ENCODE measurements at places on chromosomes 3 and 15.

GRCh38 chr3:13023235-13023970, 49.8 kb downstream of the IQSEC1 start:
- DNase-seq = no peak

- no peak for DNase-seq
Measured at GRCh38 chr15:29309139-29309538, 39.5 kb upstream of the NSMCE3 start.

- peak; percentile 18 for DNase-seq
Measured at GRCh38 chr3:106423321-106424225, 554.8 kb upstream of the CBLB start.

GRCh38 chr3:41118461-41119390, 80.6 kb upstream of the CTNNB1 start:
- no peak for DNase-seq

- no peak for DNase-seq
Measured at GRCh38 chr3:155889212-155889611, 18.8 kb downstream of the GMPS start.

DNA sequence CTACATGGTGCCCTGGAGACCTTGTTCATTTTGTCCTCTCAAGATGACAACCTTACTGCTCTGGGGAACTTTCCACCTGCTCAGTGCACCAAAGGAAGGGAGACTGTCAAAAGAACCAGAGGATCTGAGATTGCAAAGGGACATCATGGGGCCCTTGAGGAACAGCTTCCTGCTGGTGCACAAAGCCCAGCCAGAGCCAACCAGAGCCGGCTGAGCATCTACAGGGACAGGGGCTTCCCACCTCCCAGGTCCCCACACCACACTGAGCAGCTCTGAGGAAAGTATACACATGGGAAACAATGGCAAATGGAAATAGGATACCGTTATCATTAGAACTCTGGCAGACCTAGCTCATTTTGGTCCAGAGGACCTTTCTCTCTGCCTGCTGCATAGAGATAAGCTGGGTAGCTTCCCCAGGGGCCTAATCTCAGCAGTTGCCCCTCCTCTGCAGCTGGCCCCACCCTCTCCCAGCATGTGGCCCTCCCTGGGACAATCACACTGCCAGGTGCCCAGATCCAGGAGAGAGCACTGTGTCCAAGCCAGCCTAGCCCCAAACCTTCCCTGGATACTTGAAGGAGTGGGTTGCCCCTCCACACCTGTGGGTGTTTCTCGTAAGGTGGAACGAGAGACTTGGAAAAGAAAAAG, 123.4 kb upstream of the PRR20G start:
- no peak for DNase-seq

DNA sequence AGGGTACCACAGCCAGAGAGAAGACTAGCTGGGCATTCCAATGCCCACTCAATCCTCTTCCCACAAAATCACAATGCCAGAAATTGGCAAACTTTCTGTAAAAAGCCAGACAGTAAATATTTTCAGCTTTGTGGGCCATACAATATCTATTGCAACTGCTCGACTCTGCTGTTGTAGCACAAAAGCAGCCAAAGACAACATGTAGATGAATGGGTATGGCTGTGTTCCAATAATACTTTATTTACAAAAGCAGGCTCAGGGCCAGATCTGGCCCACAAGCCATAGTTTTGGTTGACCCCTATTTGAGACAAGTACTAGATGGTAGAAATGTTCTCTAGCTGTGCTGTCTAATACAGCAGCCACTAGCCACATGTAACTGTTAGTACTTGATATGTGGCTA, 330.9 kb downstream of the ERC2 start:
- DNase-seq = no peak

GRCh38 chr3:171944118-171945016, 95.0 kb upstream of the FNDC3B start:
- DNase-seq = no peak

- DNase-seq = no peak
Measured at GRCh38 chr3:66438046-66438445, 62.8 kb downstream of the LRIG1 start.

DNA sequence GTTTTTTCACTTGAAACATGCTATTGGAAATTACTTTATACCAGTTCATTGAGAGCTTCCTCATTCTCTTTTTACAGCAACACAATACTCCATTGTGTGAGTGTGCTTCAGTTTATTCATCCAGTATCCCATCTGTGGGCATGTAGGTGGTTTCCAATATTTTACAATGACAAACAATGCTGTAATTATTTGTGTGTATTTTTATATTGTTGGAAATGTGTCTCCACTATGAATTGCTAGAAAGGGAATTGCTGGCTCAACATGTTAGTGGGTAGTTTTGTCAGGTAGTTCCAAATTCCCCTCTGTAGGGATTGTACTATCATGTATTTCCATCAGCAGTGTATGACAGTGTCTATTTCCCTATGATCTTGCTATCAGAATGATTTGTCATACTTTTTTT, 65.8 kb upstream of the MAGI1 start:
- DNase-seq = no peak

GRCh38 chr15:40344631-40345120, 3.9 kb upstream of the CCDC9B start:
- DNase-seq = no peak

DNA sequence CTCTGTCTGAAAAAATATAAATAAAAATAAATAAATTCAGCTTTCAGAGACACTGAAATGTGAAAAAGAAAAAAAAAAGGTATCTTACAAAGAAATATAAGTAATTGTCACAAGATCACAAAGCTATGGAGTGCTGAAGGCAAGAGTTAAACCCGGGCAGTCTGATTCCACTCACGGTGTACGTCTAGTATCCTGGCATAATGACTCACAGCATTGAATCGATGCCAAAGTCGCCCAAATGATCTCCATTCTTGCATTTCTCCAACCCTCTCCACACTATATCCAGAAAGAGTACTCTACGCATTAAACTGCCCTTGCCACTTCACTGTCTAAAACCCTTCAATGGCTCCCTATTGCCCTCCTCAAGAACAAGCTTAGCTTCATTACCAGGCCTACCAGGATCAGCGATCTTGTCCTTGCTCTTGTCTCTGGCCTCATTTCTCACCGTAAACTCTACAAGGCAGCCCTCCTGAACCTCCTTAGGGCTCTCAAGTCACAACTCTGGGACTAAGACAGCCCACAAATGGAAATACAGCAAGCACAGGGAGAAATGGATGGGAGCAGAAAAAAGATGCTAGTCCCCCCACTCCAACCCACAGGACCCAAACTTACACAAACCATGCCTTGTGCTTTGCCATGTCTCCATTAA, 7.7 kb downstream of the SUCLG2 start:
- no peak for DNase-seq

GRCh38 chr3:126418661-126419131, 24.0 kb downstream of the CFAP100 start:
- no peak for DNase-seq

- peak; percentile 71 for DNase-seq
Measured at GRCh38 chr3:88113311-88114162, 36.2 kb upstream of the C3orf38 start.

DNA sequence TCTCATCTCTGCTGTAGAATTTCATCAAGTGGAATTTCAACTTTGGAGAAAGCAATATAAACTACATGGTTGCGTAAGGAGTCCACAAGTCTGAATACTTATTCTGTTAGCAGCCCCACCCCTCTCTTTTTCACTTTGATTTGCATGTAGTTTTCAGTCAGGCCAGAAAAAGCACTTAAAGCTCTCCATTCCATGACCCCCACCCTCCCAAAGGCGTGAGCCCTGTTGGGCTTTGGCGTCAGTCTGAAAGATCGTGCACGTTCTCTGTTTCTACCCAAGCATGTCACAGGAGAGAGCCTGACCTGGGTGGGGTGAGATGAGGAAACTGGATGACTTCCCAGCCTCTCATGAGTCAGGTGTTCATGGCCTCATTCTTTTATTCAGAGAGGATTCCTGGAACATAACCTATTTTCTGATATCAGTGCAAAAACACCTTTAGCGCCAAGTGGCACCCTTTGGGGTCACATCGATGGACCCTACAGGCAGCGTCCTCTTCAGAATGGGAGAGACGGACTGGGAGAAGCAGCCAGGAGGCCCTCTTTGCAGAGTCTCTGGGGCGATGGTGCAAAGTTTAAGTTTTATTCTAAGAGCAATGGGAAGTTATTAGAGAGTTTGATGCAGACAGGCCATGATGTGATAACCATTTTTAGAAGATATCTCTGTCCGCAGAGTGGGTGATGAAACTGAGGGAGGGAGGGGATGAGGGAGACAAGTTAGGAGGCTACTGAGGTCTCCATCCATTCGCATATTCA, 55.8 kb downstream of the LSM3 start:
- peak; percentile 94 for DNase-seq

- no peak for DNase-seq
Measured at GRCh38 chr3:158260392-158260791, 150.5 kb downstream of the RSRC1 start.

GRCh38 chr3:40768536-40768935, 243.8 kb downstream of the ZNF621 start:
- DNase-seq = peak; percentile 76

DNA sequence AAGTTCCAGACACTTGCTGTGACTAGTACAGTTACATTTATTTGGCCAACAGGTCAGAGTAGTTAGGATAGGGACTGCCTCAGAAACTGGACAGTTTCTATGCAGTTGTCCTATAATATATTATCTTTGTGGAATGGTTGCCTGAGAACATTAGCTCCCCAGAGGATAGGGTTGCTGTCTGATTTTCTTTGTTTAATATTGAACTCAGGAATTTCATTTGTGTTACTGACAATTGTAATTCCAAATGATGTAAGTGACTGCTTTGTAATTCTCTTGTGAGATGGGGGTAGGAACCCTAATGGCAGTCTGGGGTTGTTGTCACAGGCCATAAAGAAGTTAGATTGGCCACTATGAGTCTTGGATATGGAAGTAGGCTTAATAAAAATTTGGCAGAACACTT, 2.2 kb downstream of the NXPE3 start:
- DNase-seq = no peak

DNA sequence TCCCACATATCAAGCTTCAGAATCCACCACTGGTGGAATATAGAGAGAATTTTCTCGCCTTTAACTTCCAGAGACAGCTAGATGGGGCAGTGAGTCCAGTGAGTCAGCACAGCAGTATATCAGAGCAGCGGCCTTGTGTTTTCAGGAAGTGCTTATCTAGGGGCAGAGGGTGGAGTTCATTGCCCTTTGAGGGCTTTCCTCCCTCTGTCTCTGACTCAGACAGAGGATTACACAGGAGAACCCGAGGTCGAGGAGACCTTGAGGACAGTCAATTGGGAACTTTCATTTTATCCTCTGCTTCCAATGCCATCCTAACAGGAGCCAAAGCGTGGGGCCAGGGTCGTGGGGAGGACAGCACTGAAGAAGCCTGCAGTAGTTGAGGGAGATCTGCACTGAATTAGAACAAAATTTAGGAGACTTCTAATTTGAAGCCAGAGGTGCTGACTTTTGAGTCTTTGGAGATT, 109.6 kb upstream of the UMPS start:
- peak; percentile 41 for DNase-seq

DNA sequence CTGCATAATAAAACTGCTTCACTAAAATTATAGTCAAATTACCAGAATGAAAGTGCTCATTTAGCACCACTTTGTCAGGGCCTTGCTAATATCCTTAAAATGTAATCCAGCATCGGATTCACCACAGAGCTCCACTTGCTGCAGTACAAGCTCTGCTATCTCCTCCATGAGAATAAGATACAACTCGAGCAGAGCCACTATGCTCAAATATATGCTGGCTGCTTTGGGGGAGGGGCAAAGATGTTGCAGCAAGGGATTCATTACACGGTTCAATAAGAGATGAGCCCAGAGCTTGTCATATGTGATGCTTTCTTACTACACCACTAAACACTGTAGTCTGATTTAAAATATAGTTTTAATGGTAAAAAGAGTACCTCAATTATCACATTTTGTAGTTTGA, 72.2 kb downstream of the DLG1 start:
- DNase-seq = no peak

- no peak for DNase-seq
Measured at GRCh38 chr15:92667287-92667904, 11.8 kb upstream of the FAM174B start.

GRCh38 chr3:179760944-179761343, 108.1 kb downstream of the USP13 start:
- peak; percentile 64 for DNase-seq

DNA sequence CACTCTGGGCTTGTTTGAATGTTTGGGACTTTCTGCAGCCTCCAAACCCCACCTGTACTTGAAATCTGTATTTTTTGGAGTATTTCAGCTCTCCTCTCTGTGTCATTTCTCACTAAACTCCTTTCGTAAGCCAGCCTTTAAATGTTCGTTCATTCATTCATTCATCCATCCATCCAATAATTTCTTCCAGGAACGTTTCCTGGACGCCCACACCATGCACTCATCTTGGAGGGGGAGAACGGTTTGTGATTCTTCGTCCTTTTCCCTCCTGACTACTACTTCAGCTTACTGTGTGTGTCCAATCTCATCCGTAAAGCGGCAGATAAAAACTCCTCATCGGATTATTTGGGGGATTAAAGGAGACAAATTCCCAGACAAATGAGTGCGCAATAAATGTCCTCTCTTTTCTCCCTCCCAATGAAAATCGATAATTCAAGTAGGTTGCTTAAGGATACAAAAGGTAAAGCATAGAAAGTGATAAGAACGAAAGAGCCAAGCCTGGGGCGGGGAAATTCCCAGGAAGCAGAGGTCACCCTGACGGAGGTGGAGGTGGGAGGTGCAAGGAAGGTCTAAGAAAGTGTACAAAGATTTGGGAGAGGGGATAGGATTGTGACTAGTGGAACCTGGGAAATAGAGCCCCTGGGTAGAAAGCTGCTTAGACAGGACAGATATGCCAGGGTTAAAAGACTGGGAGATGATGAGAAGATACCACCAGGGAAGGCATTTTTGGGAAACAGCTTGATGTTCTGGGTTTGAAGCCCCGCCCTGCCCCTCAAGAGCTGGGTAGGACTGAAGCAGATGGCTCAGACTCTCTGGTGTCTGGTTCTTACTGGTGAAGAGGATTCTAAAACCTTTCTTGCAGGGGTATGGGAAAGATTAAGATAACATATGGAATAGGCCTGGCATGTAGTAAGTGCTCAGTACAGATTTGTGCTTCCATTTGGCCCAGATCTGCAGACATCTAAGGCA, 896 bp upstream of the KLHL25 start:
- no peak for DNase-seq

- no peak for DNase-seq
Measured at GRCh38 chr3:197562398-197563251, 6.9 kb upstream of the BDH1 start.

DNA sequence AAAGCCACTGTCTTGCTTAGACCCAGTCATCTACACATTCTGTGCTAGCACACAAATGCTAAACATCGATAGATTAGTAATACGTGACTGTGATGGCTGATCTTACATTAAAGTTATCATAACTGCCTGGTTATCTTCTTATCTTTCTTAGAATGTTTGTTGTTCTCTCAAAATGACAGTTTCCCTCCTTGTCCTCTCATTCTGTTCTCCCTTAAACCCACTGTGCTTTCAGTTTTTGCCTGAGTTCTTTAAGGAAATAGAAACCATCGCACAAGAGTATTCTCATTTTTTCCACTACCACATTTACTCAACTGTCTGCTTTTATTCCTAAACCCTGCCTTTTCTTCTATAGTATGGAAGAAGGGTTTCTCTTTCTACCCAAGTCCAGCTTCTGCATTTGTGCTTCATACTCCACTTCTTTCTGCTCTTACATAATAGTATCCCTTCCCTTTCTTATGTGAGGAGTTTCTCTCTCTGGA, 17.1 kb downstream of the STX19 start:
- DNase-seq = no peak

All from bronchial epithelial cell (primary cell).